ENCODE measurements at places on chromosomes 16 and 17.

DNA sequence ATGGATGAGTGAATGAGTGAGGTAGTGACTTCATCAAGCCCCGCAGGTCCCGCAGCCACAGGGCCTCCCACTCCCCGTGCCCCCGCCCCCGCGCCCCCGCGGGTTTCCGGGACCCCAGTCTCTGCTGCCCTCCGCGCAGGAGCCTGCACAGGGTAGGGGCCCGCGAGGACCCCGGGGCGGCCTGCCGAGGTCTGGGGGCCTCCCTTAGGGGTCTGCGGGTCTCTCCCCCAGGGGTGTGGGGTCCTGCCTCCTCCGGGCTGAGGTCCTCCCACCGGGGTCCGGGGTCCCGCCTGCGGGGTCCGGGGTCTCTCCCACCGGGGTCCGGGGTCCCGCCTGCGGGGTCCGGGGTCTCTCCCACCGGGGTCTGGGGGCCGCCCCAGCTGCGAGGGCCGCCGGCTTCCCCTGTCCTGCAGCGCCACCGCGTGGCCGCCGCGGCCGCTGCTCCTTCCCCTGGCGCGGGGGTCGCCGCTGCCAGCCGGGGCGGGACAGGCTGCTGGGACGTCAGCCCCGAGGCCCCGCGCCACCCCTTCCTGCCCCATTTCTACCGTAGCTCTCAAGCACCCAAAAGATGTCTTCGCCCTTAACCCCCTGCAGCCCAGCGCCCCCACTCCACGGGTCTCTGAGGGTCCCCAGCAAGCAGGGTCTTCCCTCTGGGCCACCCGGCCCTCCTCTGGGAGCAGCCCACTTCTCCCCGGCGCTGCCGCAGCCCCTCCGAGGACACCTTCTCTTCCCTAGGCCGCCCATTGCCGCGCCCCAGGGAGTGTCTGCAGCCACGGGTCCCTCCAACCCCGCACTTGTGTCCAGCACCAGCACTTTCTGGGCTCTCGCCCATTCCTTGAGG, 10.4 kb upstream of the CHMP6 start:
- no peak for DNase-seq

- no peak for DNase-seq
Observed at GRCh38 chr16:56289416-56289815, 98.1 kb downstream of the GNAO1 start.

- DNase-seq, result no peak
Observed at GRCh38 chr16:54303613-54304012, 17.0 kb upstream of the IRX3 start.

DNA sequence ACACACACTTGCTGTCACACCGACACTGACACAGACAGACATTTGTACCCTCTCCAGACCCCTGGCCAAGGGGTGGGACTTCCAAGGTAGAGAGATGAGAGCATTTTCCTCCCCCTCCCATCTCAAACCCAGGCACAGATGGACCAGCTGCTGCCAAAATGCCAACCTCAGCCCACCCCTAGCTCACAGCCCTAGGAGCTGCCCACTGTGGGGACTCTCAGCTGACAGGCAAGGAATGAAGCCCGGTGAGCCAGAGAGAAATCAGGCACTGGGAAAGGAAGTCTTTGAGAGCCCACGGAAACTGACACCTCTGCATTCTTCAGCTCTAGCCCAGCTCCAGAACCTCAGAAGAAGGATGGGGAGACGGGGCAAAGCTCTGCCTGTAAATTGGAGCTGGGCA, 2.8 kb downstream of the ETV4 start:
- no peak for DNase-seq

DNA sequence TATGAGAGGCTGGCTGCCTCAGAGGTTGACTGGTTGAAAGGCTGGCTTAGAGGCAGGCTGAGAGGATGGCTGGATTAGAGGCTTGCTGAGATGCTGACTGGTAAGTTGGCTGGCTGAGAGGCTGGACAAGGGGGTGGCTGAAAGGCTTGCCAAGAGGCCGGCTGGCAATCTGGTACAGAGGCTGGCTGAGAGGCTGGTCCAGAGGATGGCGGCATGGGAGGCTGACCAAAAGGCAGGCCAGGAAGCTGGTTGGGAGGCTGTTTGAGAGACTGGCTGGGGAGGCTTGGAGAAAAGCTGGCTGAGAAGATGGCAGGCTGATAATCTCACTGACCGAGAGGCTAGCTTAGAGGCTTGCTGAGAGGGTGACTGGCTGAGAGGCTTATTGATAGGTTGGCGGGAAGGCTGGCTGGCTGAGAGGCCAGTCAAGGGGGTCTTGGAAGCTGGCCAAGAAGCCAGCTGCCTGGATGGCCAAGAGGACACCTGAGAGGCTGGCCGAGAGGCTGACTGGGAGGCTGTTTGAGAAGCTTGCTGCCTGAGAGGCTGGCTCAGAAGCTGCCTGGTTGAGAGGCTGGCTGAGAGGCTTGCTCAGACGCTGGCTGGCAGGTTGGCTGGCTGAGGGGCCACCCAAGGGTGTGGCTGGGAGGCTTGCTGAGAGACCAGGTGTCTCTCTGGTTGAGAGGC, 34.2 kb upstream of the ACSM2B start:
- no peak for DNase-seq

DNA sequence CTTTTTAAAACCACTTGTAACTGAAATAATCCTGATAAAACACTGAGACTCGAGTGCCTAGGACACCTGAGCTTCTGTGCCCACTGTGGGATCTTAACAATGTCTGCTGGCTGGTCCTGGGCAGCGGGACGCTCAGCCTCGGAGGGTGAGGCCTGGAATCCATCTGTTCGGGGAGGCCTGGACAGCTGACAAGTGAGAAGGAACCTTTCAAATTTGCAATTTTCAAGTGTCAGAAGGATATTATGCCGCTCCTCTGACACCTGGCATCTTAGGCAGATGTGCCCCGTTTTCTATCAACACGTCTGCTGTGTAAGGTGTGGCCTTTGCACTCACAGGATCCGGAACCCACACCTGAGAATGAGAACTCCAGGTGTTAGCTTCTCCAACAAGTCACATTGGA, 33.1 kb upstream of the C16orf78 start:
- no peak for DNase-seq

GRCh38 chr16:73771196-73772064, 525.2 kb upstream of the PSMD7 start:
- DNase-seq, result peak; percentile 1

DNA sequence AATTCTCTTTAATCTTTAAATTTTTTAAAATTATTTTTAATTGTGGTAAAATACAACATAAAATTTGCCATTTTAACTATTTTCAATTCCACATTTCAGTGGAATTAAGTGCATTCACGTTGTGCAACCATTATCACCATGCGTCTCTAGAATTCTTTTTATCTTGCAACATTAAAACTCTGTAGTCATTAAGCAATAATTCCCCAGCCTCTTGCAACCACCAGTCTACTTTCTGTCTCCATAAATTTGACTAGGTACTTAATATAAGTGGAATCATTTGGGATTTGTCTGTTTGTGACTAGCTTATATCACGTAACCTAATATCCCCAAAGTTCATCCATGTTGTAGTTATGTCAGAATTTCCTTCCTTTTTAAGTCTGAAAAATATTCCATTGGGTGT, 79.1 kb downstream of the TAOK1 start:
- DNase-seq, result no peak

DNA sequence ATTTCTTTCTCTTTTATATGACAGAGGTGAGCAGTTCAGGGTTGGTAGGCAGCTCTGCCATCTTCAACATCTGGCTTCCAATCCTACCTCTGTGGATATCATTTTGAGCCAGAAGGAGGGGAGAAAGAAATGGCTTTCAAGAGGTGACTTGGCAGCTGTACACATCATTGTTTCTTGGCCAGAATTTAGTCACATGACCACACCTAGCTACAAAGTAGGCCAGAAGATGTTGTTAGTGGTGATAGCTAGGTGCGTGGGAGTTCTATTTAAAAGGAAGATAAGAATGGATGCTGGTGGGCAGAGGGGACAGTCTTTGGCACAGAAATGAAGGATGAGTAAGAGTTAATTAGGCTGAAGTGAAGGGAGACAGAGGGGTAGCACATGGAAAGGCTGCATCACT, 29.2 kb upstream of the MPHOSPH6 start:
- DNase-seq, result no peak

DNA sequence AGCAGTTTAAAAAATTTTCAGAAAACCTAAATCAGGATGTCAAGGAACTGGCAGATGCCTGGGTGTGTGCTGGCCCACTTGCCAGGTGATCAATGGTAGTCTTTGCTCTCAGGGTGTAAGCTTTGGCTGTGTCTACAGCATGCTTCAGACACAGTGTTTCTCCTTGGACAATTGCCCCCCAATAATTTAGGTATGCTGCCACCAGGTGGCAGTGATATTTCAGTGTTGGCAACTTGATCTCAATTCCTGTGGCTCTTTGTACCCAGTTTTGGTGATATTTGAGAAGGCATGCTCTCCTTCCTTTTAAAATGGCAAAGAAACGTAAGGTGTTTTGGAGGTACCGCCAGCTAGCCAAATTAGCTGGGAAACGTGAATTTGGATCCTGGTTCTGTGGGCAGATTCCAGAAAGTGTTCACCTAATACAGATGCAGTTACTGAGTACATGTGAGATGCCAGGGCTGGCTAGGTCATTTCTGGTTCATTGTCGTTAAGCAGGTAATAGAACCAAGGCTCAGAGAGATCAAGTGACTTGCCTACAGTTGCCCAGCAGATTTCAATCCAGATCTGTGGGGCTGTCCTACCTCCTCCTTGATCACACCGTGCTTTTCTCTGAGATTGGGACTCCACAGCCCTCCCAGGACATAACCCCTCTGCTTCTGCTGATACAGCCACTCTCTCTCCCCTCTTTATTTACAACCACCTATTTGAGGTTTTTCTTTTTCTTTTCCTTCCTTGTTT, 155.6 kb upstream of the PLCG2 start:
- peak; percentile 19 for DNase-seq

GRCh38 chr17:8922451-8922850, 43.1 kb downstream of the PIK3R5 start:
- no peak for DNase-seq

- no peak for DNase-seq
Observed at GRCh38 chr16:1533443-1533951, at the start of gene TMEM204. TMEM204 (plus strand) TSS chr16:1533666; CDS start chr16:1534276, 610 bp downstream.

GRCh38 chr17:19551165-19551564, 17.5 kb downstream of the SLC47A1 start:
- DNase-seq, result no peak

GRCh38 chr16:48637039-48637438, 27.1 kb upstream of the N4BP1 start:
- DNase-seq, result no peak

DNA sequence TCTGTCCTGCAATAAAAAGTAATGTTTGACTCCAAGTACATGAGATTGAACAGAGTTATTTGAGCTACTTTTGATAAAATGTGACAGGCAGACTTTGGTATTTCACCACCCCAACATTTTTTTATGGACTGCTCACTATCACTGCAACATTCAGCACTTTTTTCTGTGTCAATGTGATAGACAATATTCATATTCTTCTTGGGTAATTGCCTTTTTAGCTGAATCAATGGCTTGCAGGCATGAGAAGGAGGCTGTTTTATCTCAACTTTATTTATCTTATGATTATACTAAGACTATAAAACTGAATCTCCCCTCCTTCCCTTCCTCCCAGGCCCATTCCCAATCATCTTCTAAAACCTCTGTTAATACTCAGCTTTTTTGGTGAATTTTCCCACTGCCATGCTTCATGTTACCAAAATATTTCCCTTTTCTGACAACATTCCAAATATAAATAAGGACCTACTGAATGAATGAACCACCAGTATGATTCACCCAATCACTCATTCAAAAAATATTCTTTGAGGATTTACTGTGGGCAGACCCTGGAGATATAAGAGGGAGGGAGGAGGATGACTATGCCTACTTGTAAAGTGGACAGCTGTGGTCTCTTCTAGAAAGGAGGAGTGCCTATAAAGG, 67.6 kb downstream of the CDH13 start:
- DNase-seq, result no peak

DNA sequence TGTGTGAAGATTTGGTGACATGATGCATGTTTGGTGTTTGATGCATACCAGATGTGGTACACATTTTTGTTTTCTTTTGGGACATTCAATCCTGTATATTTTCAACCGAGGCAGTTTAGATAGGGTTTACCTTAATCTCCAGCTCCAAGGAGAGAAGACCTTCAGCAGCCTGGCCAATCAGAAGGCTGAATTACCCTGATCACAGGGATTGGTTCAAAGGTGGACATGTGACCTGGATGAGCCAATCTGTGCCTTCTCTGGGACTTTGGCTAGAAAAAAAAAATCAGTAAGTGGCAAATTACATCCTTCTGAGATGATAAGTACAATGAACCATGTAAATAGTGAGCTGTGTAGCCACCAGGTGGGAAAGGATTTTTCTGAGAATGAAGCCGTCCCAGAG, 205.1 kb downstream of the SHISA9 start:
- DNase-seq, result no peak

- no peak for DNase-seq
Observed at GRCh38 chr16:4805231-4805630, 2.8 kb upstream of the ROGDI start.

GRCh38 chr16:86076606-86077005, 177.6 kb downstream of the IRF8 start:
- DNase-seq, result no peak

GRCh38 chr17:80261159-80261894, 675 bp downstream of the RNF213 start:
- peak; percentile 76 for DNase-seq

DNA sequence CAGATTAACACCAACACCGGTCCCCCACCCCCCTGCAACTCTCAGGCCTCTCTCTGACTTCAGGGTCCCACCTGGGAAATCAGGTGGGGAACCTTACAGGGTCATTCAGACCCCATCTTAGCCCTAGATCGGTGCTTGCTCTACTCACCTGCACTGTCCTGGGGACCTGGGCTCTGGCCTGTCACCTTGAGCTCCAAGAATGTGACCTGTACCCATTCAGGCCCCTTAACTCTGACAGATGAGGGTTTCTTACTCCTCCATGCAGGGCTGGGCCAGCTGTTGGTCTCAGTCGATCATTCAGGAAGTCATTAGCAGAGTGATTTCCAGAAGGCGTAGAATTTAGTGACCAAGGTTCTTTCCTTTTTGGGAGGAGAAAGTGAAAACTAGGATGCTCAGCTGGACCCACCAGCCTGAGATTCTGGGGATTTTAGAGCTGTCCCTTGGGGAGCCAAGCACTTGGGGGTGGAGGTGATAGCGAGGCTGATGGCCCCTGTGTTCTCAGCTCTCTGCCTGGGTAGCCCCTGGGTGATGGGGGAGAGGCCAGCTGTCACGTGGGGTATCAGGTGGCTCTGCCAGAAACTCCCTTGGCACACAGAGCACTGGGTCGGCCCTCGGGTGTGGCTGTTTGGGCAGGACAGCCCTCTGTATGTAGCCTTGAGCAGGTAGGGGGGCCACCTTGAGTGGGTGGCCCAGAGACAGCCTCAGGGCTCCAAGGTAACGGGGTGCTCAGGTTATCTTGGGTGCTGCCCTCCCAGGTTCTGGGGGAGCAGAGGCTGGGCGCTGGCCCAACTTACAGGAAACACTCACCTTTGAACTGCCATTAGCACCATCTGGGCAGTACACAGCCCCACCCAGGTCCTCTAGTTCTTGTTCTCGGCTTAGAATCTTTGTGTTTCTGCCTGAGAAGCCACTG, 724 bp downstream of the MVP start:
- no peak for DNase-seq
